Urinary bladder (tissue), 4 donors: ENCODE measurements at places on chromosomes 11 and 22. TPM values are rescaled to one million over a fixed set of nuclear protein-coding genes. Genes with fewer than 3 reads are reported as not detected.

PRAME gene
- total RNA-seq: not detected

DNA sequence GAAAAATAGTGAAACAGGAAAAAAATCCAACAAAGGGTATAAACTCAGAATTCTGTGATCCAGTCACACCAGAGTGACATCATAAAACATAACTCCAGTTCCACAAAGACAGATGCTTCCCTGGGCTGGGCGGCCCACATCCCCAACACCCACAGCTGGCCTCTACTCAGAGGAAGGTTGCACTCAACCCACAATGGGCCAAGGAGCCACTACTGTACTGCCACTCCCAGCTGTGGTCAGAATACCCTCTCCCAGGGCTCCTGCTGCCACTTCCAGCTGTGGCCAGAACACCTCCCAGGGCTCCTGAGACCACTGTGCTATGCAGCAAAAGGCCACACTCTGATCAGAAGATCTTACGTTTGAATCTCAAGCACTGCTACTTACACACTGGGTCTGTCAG lies 18.3 kb downstream of the SMCO4 start:
- DNase-seq: no peak

CHKB gene
- 28.0 TPM for total RNA-seq

DNA sequence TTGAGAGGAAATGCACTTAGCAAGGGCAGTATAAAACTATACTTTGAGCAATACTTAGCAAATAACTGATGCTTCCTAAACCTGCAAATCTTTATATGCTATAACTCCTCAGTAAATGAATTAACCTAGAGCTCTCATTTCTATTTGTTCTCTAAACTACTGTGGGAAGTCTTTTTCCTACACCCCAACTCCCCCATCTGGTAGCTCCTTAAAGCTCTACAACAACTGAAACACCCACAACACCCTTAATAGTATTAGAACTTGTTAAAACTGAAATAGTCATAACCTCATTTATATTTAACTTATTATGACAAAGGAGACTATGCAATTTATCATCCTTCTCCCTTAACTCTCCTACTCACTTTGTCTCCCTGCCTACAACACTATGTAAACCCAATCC lies 43.4 kb downstream of the GUCY1A2 start:
- no peak for DNase-seq

- no peak for DNase-seq
Observed at GRCh38 chr11:72307439-72307838, 63.5 kb upstream of the PHOX2A start.

- no peak for DNase-seq
Observed at GRCh38 chr11:76265771-76266241, 59.5 kb upstream of the WNT11 start.

- DNase-seq: no peak
Observed at GRCh38 chr22:39266398-39267030, 21.7 kb upstream of the PDGFB start.

METTL15 gene
- total RNA-seq: 56.3 TPM

ANO1 gene
- total RNA-seq: 15.0 TPM

APOBEC3B gene
- total RNA-seq: 1.8 TPM

OR8B2 gene
- not detected for total RNA-seq
